ENCODE measurements at places on chromosomes 1 and 21.

GRCh38 chr21:41396558-41397075 lies 29.4 kb upstream of the MX1 start:
- no peak for DNase-seq

- DNase-seq: no peak
These were observed 7.6 kb downstream of the NHLH1 start for GRCh38 chr1:160374306-160375110.

DNA sequence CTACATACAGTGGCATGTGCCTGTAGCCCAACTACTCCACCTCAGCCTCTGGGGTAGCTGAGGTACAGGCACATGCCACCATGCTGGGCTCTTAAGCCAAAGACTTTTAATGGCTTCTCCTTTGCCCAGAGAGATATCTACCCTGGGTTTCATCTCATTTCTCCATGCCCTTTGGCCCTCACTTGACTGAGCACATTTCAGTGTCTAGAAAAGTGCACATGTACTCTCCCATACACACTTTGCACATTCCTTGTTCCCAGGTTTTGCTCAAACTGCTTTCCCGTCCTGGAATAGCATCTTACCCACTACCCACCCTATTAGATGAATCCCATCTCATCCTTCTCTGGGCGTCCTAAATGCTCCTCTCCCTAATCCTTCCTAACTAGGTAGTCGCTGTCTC lies 10.2 kb upstream of the RXRG start:
- no peak for DNase-seq

- no peak for DNase-seq
These were observed 40.5 kb downstream of the AK5 start for GRCh38 chr1:77322061-77322900.

GRCh38 chr1:32766328-32766972 lies 50.7 kb downstream of the YARS1 start:
- no peak for DNase-seq

- DNase-seq: no peak
These were observed 16.8 kb downstream of the TNFSF4 start for GRCh38 chr1:173190101-173190936.

DNA sequence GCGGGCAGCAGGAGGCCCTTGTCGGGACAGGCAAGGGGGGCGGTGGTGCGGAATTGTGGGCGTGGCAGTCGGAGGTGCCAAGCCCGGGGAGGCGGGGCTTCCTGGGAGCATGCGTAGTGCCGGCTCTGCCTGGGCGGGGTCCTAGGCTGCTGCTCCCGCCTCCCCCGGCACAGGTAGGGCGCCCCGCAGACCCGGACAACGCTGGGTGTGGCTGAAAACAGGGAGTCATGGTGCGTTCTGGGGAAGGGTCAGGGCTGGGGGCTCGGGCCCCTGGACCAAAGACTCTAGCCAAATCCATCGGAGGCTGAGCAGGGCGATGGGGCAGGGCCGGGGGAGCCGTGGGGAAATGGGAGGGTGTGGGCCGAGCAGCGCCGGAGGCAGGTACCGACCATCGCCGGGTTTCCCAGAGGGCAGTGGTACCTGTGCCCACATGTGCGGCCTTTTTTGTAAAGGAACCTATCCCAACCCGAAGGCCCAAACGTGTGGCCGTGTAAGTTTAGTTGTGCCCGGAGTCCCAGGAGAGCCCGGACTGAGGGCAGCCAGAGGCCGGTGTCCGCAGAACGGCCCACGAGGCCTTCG lies 231.9 kb downstream of the SDCCAG8 start:
- DNase-seq: no peak

- peak; percentile 80 for DNase-seq
These were observed 38.2 kb downstream of the URB2 start for GRCh38 chr1:229664133-229664689.

DNA sequence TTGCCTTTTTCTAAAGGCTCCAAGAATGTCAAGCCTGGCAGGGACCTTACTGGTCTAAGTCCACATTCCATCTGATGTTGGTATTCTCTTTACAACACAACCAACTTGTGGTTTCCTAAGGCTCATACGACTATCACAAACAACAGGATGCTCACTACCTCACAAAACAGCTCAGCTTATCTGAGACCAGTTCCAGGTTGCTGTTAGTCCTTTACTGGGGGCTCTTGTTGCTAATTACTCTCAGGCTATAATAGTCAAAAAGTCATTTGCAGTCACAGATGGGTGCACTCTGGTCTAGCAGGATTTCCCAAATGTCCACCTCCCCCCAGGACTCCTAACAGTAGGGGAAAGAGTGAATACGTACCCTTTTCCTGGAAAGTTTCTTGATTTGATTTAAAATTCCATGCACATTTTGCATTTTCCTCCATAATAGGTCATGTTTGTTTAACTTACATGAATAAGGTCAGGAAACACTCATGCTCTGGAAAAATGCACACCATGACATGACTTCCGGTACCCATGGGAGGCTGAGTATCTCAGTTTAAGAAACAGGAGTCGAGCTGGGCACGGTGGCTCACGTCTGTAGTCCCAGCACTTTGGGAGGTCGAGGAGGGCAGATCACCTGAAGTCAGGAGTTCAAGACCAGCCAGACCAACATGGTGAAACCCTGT lies 16.0 kb downstream of the LCK start:
- no peak for DNase-seq

- DNase-seq: no peak
These were observed 311.7 kb downstream of the KCTD3 start for GRCh38 chr1:215878843-215879242.

GRCh38 chr1:116855773-116856201 lies 53.9 kb upstream of the PTGFRN start:
- no peak for DNase-seq

GRCh38 chr1:15386164-15386749 lies 23.4 kb upstream of the EFHD2 start:
- DNase-seq: no peak

- no peak for DNase-seq
These were observed 17.6 kb upstream of the CCT8 start for GRCh38 chr21:29091033-29091432.

DNA sequence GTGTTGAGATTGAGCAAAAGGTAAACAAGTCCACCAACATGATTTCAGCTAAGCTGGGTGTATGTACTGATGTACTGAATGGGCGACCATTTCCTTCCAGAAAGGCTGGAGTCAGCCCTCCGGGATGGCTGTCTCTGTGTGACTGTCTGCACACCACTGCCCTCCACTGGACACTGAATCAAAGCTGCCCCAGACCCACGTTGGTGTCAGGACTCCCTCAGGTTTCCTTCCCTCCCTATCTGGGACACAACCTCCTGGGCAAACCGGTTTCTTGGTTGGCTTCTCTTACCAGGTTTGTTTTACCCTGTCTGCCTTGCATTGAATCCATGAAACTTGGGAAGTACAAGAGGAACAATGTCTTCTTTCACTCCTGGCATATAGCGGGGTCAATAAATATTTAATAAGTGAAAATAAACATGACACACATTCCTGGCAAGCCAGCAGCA lies 5.3 kb upstream of the SRP9 start:
- DNase-seq: peak; percentile 14

GRCh38 chr1:197145446-197146024 lies 934 bp downstream of the ASPM start:
- DNase-seq: no peak

GRCh38 chr1:29532751-29533150 lies 296.4 kb downstream of the PTPRU start:
- DNase-seq: no peak

- peak; percentile 4 for DNase-seq
These were observed 62.3 kb upstream of the HIVEP3 start for GRCh38 chr1:41980827-41981653.

- DNase-seq: no peak
These were observed 83.7 kb downstream of the NRDC start for GRCh38 chr1:51794868-51795267.

DNA sequence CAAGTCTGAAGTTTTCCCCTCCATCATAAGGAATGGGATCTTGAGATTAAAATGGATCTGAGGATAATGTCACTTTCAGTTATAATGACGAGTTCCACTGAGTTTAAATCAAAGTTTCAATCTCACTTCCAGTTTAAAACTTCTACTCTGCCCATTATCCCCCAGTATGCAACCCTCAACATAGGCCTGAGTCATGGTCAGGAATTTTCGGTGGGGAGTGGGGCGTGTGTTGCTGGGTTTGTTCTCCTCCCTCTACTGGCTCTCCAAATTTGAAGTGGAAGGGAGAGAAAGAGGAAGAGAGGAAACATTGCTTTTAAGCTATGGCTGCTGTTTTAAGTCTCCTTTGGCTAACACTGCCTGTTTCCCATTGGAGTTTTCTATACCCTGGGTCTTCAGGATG lies 152.9 kb downstream of the TM2D1 start:
- no peak for DNase-seq

DNA sequence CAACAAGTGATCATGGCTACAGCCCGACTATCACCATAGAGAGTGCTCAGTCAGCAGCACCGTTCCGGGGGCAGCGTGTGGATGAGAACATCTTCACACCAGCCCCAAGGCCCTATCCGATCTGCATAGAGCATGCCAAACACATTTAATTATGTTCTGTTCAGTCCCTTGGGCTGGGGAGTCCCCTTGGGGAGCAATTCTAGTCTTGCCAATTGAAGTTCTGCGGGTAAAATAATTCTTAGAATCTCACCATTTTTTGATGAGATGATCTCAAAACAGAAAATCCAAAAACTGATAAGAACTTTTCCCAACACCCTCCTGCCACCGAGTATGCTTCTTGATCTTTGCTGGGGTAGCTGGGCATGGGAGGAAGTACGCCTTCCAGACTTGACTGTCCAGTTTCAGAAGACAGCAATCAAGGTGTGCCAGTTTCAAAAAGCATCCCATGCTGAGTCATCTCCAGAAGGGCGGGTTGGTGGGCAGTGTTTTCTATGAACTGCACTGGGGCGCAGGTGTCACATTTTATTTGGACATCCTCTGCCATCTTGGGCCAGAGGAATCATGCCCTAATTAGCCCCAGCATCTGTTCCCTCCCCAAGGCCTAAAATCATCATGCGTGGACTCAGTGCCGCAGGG lies 20.8 kb upstream of the PTPRF start:
- no peak for DNase-seq

DNA sequence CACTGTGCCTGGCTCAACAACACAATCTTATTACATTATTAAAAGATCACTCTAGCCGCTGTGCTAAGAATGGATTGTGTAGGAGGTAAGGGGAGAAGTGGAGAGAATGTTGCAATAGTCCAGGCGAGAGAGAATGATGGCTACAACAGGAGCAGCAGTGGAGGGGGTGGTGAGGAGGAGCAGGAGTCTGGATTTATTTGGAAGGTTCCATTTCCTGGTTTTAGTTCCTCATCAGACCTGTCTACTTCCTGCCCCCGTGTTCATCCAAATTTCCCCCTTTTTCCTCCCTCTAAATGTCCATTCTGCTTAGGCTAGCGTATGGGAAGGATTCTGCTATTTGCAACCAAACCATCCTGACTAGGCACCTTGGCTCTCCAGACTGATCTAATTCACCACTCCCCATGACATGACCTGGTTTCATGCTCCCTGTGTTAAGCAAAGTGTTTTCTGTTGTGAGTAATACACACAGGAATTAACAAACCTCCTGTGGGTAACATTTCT lies 35.1 kb upstream of the EYA3 start:
- DNase-seq: no peak

DNA sequence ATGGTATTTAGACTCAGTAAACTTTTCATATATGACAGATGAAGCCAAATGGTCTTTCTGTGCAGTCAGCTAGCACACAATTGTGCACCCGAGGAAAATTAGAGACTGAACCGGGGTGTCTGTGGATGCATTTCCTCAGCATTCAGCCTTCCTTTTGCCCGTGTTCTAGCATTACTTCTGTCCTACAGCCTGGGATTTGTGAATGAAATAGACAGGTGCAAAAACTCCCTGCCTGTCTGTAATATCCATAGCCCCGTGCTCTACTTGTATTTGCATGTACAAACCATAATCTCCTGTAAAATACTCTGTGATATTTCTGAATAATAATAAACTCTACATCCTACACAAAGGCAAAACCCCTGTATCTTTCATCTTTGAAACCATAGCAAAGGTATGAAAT lies 64.8 kb upstream of the LGALS8 start:
- no peak for DNase-seq

Measured in CD4-positive, alpha-beta T cell treated with Interleukin-4 for 4 hours (primary cell).